Stimulated activated CD8-positive, alpha-beta memory T cell treated with anti-CD3 and anti-CD28 coated beads, Interleukin-2, amount 100 ng/mL, for 1 hour (primary cell): ENCODE measurements at places on chromosomes 4 and X.

GRCh38 chr4:151921811-151922210 lies 161.0 kb upstream of the GATB start:
- DNase-seq: no peak

DNA sequence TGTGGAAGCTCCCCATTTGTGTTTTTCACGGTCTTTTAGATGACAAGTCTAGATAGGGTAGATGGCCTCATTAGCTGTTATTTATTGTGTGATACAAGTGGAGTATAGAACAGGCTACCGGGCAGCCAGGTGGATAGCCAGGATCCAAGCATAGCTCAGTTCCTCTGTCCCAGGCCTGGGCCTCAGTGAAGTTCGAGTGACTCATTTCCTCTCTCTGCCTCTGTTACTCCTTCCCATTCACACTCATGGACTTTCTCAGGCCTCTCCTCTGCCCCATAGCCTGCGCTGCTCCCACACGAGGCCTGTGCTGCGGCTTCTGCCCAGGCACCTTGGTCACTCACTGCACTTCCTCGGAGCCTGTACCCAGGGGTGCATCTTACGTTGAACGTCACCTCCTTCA lies 54.5 kb downstream of the TENM3 start:
- no peak for DNase-seq

DNA sequence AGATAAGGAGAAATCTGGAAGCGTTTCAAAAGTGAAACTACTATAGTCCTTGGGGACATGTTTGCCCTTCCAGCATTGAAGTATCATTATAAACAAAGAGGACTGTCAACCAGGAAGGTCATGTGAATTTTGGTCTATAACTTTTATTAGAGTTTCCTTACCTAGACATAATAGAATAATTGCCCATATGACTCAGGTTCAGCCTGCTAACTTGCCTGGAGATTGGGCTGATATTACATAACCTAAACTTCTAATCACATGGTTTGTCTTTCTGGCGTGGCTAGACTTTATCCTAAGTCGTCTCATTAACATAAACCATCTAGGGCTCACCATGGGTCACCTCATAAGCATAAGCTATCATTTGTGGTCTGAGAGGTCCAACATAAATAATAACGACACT lies 775.9 kb downstream of the CENPC start:
- no peak for DNase-seq

DNA sequence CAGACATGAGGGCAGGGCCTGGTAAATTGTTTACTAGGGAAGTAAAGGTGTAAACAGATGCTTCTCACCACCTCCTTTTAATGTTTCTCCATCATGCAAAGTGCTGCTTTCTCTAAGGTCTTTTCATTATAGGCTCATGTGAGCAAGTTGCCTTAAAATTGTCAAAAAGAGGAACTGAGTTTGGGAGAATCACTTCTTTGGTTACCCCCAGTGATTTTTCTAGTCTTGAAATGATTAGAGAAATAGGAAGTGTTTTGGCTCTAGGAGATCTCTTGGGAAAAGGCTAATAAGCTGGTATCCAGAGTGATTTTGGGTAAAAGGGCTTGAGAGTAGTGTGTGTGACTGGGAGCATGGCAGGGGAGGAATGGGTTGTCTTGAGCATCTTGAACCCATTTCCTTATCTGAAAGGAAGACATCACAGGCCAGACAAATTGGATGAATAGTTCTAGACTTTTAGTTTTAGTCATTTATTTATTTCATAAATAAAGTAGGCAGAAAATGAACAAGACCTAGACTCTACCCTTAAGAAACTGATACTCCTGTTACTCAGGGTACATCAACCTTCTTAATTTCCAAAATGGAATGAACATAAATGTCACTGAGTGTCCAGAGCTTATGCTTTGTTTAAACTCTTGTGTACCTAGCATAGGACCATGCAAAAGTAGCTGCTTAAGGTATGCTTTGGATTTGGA lies 14.2 kb downstream of the GRPR start:
- DNase-seq: no peak

GRCh38 chr4:89152972-89153371 lies 41.6 kb downstream of the TIGD2 start:
- no peak for DNase-seq

- DNase-seq: no peak
Measured at GRCh38 chr4:14695095-14695845, 307.0 kb upstream of the CPEB2 start.
